ENCODE measurements at places on chromosomes 6 and 20.
A peak's percentile ranks its signal among the peaks of the same experiment; 100 is the strongest.

- no peak for DNase-seq
Observed at GRCh38 chr20:9884061-9884460, 45.2 kb upstream of the PAK5 start.

GRCh38 chr6:99334526-99335127 lies 14.8 kb downstream of the FAXC start:
- DNase-seq = no peak

- peak; percentile 56 for DNase-seq
Observed at GRCh38 chr6:47780510-47781356, 1.1 kb upstream of the OPN5 start.

DNA sequence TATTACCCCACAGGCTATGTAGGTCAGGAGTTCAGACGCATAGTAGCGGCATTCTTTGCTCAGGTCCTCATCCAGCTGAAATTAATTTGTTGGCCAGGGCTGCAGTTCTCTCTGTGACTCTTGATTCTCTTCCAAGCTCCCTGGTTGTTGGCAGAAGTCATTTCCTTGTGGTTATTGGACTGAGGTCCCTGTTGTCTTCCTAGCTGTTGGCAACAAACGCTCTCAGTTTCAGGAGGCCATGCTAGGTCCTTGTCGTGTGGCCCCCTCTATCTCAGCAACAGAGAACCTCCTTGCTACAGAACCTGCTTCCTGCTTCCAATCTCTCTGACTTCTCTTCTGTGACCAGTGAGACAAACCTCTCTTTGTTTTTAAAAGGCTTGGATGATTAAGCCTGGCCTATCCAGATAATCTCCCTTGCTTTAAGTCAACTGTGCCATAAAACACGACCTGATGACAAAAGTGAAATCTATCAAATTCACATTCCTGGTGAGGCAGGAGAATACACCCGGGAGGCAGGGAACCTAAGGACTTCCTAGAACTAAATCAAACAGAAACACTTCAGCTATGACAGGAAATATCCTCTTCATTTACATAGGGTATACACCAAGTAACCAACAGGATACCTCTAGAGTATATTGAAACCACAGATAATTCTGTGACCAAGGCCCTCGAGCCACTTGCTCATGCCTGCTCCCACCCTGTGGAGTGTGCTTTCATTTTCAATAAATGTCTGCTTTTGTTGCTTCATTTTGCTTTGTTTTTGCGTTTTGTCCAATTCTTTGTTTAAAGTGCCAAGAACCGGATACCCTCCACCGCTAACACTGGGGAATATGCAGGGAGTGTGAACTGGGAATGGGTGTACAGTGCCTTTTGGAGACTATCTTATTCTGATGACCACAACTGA lies 196.0 kb downstream of the BTBD3 start:
- DNase-seq = peak; percentile 32

DNA sequence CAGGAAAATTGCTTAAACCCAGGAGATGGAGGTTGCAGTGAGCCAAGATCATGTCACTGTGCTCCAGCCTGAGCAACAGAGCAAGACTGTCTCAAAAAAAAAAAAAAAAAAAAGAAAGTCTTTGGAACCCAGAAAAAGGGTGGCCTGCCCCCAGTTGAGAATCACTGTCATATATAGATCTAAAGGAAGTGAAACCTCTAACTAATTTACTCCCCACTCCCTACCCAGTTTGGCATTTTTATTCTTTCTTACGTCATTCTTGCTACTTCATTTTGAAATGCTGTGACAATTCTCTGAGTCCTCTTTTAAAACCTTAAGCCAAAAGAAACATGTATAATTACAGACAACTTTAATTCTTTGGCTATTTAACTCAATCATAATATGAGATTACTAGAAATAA lies 254.8 kb downstream of the CDC5L start:
- no peak for DNase-seq

- DNase-seq = no peak
Observed at GRCh38 chr6:170021579-170021978, 269.3 kb downstream of the DLL1 start.

DNA sequence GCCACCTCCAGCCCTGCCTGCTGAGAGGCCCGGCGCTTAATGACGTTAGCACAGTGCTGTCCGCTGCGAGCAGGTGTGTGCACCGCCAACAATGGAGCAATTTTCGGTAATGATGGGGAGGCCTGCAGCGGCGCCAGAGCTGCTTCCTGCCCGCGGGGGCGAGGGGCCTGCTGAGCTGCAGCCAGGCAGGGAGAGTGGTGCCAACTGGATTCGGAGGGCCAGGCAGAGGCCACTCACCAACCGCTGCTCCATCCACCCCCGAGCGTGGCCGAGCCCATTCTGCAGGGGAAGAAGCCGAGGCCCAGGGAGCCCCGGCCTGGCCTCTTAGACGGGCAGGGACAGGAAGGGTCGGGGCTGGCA lies 9.6 kb downstream of the HRH3 start:
- DNase-seq = no peak

- DNase-seq = no peak
Observed at GRCh38 chr6:25050356-25050755, 114.6 kb upstream of the RIPOR2 start.

DNA sequence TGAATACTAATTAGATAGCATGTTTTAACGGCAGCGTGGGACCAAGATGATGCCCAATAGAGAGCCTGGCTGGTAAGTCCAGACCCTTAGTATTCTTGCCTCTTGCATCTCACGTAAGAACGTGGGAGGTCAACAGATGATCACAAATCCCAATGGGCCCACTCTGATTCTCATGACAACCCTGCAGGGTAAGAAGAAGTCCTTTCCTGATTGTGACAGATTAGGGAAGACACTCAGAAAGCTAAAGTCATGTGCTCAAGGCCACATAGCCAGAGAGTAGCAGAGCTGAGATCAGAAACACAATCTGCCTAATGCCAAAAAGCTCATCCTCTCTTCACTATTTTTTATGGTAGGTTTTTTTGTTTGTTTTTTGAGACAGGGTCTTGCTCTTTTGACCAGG lies 103.8 kb downstream of the RALGAPA2 start:
- no peak for DNase-seq

GRCh38 chr6:6806844-6807518 lies 218.5 kb downstream of the LY86 start:
- no peak for DNase-seq

- DNase-seq = no peak
Observed at GRCh38 chr6:107822176-107823046, 1.7 kb downstream of the SCML4 start.

DNA sequence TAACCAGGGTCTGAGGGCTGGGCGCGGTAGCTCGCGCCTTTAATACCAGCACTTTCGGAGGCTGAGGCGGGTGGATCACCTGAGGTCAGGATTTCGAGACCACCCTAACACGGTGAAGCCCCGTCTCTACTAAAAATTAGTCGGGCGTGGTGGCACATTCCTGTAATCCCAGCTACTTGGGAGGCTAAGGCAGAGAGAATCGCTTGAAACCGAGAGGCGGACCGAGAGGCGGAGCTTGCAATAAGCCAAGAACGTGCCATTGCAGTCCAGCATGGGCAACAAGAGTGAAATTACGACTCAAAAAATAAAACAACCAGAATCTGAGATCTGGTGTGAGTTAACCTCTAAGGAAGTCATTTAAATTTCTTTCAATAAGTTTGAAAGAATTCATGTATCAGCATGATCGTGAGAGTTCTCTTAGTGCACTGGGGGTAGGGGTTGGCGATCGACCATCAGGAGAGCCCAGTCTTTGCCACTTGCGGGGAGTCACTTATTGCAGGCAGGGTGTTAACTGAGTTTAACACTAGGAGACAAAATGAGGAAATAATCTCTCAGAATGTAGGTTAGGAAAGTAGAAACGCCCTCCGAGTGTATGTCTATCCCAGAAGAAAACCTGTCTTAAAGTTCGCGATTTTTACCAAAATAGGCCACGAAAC lies 206.5 kb upstream of the ZNF184 start:
- DNase-seq = no peak

DNA sequence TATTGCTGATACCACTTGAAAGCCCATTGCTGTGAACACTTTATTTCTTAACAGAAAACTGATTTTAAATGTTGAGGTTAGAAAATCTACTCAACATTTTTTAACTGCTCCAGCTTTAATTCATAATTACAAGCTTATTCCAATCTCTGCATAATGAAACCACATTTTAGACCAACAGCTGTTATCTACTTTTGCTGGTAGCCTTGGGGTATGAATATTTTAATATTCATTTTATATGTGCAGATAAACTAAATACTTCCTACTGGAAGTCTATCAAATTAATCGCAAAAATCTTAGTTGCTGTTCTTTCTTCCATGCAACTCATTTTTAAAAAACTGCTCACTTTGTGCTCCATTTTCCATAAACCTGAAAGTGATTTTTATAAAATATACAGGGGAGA lies 189.3 kb upstream of the SLC35B3 start:
- DNase-seq = no peak

GRCh38 chr20:56554869-56555268 lies 21.8 kb downstream of the FAM209B start:
- DNase-seq = peak; percentile 19

DNA sequence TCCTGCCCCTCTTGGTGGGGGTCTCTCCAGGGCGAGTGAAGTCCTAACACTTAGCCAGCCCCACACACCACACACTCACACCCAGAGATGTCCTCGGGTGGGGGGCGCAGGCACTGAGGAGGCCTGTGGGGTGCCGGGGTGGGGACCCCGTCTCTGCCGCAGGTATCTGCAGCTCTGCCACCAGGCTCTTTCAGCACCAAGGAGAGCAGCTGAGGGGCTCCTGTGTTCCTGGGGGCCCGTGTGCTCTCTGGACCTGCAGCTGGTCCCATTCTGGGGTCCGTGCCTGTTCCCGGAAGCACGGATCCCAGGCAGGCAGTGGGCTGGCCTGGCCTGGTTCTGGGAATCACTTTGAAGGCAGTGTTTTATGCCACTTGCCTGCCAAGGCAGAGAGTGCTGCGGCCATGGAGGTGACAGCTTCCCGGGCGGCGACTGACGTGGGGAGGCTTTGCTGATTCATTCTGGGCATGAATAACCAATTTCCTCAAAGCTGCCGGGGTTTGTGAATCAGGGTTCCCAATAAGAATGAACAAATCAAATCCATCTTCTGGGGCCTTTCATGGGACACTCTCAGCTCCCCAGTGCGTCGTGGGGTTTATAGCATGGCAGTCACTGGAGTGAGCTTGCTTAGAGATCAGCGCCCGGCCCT lies 54.4 kb upstream of the SLCO4A1 start:
- no peak for DNase-seq

- no peak for DNase-seq
Observed at GRCh38 chr6:5315881-5316280, 54.6 kb downstream of the FARS2 start.

DNA sequence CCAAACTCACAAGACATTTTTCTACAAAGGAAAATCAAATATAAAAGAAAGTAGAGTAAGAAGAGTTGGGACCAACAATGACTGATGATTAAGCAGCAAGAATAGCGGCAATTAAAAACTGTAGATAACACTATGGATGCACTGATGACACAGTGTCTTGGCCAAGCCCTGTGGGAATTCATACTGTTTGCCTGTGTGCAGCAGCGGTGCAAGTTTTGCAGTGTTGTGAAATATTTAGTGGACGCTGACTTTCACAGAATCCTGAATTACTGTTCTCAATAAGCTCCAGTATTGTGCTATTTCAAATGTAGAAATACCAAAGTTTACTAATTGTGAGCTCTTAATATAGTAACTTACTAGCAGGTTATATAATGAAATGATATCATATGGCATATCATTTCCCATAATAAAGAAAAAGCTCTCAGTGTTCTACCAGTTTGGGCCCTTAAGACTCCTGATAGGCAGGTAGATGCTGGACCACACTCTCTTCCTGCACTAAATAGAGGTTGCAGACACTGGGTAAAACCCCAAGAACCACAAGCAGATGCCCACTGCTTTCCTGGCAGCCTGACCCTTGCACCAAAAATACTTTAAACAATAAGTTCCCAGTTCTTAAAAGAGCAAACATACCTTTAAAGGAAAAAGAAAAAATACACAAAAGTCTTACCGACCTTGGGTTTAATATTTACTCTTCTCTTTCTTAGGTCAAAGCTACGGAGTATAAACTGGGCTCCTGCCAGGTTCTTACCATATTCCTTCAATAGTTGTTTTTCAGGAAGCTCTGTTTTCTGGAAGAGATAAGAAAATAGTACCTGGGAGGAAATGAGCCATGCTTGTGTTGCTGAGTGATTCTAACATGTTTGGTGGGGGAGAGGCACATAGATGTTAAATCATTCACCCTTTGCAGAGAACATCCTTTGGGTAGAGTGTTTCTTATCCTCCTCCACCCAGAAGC lies 41.6 kb downstream of the ANKEF1 start:
- DNase-seq = no peak

DNA sequence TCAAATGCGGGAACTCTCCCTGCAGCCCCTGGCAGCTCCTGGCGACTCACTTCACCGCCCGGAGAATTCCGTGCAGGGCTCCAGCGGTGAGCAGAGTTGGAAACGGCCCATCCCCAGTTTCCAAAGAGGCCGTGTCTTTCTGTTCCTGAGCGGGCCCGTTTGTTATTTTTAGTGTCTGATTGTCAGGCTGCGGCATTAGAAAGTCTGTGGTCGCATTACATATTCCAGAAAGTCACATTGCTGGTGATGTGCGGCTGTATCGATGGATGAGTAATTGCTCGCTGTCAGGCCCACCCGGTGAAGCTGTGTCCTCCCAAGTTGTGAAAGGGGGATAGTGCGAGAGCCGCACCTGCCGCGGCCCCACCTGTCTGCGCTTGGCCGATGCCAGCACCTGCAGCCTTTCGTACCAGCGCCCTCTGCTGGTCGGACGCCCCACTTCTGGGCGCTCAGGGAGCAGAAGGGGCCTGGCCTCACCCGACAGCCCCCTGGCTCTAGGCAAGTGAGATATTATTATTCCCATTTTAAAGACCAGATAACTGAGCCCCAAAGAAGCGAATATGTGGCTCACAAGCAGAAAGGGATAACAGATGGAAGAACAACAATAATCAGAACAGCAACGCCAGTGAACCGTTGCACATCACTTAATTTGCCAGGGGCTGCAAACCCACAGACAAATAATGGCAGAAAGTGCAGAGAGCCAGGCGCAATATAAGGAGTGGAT lies 244.9 kb downstream of the TSHZ2 start:
- peak; percentile 78 for DNase-seq

- no peak for DNase-seq
Observed at GRCh38 chr20:59774921-59775686, 158.3 kb downstream of the SYCP2 start.

GRCh38 chr20:51979226-51979625 lies 176.9 kb upstream of the SALL4 start:
- no peak for DNase-seq

GRCh38 chr20:19784511-19785172 lies 26.6 kb downstream of the RIN2 start:
- DNase-seq = peak; percentile 75

Measured in hindlimb muscle (tissue), 1 donor.